ENCODE measurements at places on chromosomes 3 and 15.

DNA sequence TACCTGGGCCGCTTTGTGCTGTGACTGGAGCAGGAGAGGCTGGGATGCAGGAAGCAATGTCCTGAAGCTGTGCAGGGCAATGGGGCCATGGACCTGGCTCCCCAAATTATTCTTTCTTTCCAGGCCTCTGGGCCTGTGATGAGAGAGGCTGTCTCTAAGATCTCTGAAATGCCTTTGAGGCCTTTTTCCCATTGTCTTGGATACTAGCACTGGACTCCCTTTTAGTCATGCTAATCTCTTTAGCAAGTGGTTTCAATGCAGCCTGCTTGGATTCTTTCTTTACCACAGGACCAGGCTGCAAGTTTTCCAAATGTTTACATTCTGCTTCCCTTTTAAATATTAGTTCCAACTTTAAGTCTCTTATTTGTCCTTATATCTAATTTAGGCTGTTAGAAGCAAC lies 64.8 kb upstream of the SGO1 start:
- DNase-seq = no peak

DNA sequence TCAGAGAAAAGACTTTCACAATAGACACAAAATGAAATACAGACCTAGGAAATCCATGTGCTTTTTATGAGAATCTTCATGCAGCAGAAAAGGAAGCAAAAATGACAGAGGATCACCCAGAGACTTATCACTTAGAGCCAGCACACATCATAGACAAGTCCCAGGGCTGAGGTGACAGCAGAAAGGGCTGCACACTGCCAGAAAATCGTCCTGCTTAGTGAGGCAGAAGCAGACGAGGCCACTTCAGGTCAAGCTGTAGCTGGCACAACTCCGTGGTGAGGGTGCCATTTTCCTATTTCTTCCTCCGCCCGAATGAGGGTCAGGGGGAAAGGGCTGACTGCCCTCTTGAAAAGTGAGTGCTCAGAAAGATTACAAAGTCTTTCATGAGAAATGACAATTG lies 95.9 kb upstream of the TNIK start:
- no peak for DNase-seq

- DNase-seq = no peak
Observed at GRCh38 chr3:60514085-60514649, 737.1 kb downstream of the FHIT start.

GRCh38 chr3:49403891-49404290 lies 7.9 kb downstream of the RHOA start:
- no peak for DNase-seq

GRCh38 chr3:154170300-154170699 lies 49.1 kb downstream of the ARHGEF26 start:
- DNase-seq = no peak

DNA sequence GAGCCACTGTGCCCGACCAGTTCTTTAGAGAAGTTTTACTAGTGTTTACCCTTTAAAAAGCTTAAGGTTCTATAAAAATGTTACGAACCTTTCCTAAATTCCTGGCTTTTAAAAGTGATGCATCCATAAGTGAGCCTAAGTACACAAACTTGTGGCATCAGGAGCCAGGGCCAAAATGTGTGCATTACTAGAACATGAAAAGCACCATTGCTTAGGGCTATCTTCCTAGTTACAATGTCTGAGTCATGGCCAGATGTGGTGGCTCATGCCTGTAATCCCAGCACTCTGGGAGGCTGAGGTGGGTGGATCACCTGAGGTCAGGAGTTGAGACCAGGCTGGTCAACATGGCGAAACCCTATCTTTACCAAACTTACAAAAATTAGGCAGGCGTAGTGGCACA lies 39.9 kb downstream of the LEO1 start:
- peak; percentile 24 for DNase-seq
